GM23248 (cell line): ENCODE measurements at places on chromosomes 16 and 17. TPM values are rescaled to one million over a fixed set of nuclear protein-coding genes. Genes with fewer than 3 reads are reported as not detected.

DNA sequence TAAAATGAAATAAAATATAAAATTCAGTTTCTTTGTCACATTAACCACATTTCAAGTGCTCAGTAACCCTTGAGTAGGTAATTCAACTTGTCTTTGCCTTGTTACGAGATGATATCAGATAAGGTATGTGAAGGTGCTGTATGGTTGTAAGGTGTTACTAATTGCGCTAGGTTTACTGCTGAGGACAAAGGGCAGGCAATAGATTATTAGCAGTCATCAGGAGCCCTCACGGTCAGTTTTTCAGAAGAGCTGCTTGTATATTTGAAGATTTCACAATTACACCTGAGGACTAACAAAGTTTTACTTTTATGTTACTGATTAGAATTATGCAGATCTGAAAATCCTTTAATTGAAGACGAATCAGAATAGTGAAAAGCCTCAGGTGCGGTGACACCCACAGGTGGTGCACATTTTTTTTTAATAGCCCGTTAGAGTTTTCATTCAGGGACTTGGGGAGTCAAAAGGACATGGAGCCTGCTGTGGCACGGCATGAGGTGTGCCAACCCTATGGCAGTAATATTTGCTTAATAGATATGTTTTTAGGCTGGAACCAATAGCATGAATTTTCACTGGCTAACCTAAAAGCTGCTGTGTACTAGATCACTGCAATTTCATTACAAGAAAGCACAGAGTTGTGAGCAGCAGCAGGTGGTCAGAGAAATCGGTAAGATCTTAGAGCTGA, 16.4 kb downstream of the NDEL1 start:
- no peak for DNase-seq

DNA sequence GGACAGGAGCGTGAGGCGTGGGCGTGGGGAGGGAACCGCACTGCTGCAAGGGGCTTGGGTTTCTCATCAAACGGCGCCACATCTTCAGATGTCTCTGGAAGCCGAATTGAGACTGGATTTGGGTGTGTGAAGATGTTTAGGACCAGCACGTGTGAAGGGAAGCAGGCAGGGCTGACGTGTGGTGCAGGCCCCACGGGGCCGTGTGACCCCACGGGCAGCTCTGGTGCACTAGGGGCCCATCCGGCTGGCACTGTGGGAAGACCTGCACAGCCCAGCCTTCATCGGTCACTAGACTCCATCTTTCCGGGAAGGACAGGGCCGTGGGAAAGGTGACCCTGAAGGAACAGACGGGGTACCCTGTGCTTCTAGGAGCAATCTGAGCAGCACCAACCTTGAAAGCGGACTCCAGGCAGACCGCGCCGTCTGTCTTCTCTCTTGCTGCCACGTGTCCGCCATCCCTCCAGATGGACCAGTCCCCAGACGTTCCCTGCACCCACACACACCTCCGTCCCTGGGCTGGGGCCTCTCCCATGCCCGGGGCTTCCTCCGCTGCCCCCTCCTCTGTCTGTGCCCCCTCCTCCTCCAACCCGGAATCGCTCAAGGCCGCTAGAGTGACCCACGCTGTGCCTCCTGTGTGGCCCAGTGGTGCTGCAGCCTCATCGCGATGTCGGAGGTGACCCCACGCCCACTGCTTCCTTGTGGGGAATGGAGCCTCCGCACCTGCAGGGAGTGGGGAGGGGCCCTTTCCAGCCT, 23.4 kb upstream of the CBFA2T3 start:
- no peak for DNase-seq

Gene KRTAP4-5
- total RNA-seq = not detected in 2 replicates

Gene SLFN14
- not detected in 2 replicates for total RNA-seq

Gene RAPGEFL1
- 0.51 and 0.76 TPM in 2 replicates for total RNA-seq

Gene CCL5
- total RNA-seq = not detected in 2 replicates

Gene SAMD14
- 3.0 and 4.4 TPM in 2 replicates for total RNA-seq

- DNase-seq = peak; percentile 36
Observed at GRCh38 chr17:77266891-77267341, 126.1 kb downstream of the SEC14L1 start.
